ENCODE measurements at places on chromosomes 5 and 9.

DNA sequence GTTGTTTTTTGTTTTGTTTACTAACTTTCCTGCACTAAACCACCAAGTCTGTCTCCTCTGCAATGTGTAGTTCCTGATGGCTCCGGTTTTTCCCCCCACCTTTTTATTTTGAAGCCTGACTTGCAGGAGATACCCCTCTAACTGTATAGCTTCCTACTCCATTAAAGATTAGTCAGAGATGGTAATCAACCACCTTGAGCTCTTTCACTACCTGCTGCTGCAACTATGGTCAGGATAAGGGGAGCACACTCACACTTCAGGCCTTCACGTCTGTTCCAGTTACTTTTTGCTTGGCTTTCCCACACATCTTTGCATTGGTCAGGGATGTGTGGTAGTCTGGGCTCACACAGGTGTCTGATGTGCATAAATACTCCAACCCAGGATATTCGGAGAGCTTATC is 63.4 kb downstream of the NR6A1 start:
- no peak for DNase-seq

DNA sequence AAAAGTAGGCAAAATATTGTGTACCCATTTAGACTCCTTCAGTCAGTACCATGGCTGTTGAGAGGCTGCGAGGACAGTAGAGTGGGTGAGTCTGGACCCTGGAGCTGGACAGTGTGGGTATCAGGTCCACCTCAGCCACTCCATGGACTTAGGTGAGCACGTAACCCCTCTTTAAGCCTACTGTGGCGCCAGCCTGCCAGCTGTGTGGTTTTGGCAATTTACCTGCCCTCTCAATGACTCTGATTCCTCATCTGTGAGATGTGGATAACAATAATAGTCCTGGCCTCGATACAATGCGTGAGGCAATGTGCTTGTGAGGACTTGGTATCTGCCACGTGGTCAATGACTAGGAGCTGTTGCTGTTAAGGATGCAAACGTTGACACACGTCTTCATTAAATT is 17.9 kb downstream of the SLC1A3 start:
- DNase-seq, result no peak

GRCh38 chr9:90985631-90986030 is 184.0 kb downstream of the SYK start:
- no peak for DNase-seq

DNA sequence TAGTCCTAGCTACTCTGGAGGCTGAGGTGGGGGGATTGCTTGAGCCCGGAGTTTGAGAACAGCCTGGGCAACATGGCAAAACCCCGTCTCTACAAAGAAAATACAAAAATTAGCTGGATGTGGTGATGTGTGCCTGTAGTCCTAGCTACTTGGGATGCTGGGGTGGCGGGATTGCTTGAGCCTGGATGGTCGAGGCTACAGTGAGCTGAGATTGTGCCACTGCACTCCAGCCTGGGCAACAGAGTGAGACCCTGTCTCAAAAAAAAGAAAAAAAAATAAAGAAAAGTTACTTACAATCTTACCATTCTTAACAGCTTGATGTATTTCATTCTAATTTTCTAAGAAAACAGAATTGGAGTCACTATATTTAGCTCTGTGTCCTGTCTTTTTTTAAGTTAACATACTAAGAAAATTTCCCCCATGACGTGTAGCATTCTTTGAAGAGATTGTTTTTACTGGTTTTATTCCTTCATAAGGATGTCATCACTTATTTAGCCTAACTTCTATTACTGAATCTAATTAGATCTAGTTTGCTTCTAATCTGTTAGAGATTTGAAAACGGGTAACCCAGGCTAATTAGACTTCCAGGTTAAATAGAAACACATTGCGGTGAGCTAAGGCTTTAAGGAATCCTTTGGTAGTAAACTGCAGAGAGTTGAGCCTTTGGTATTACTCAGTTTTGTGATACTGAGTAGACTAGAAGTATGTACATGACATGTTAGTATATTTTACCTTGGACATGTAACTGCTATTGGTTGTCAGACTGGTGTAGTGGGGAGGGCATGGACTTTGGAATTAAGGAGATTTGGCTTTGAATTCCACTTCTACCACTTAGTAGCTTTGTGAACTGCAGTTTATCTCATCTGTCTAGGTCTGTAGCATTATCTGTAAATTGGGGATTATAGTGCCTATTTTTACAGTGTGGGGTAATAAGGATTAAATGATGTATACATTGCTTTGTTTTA is 24.0 kb downstream of the HSPA4 start:
- no peak for DNase-seq

- no peak for DNase-seq
Observed at GRCh38 chr9:97109194-97109811, 70.4 kb upstream of the CTSV start.

DNA sequence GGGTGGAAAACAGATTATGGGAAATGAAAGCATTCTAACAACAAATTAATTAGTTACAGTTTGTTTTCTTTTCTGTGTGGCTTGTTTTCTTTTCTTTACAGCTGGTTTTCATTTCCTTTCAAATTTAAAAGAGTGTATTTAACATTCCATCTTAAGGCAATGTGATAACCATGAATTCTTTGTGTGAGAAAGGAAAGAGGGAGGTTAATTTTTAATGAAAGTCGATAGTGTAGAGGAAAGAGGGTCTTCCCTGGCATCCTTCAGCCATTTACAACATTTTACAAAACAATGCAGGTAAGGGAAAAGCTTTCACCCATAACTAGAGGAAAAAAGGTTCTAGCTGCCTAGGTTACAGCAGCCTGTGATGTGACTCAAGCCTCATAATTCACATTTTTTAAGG is 43.9 kb upstream of the IL33 start:
- no peak for DNase-seq

- no peak for DNase-seq
Observed at GRCh38 chr9:106691627-106692026, 171.3 kb upstream of the ZNF462 start.

DNA sequence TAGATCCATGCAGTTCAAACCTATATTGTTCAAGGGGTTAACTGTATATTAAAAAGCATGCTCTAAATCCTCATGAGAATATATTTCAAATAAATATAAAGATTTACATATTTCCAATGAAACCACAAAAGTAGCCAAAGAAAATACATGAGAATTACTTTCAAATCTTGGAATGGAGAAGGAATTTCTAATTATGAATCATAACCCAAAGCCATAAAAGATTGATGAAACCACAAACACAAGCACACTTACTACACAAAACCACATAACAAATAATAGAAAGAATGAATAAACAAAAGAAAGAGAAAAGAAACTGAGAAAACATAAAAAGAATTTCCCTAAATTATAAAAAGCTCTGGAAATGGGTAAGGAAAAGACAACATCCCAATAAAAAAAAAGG is 16.0 kb downstream of the ERP44 start:
- DNase-seq, result no peak

- DNase-seq, result no peak
Observed at GRCh38 chr5:10688651-10689171, 72.3 kb downstream of the DAP start.

DNA sequence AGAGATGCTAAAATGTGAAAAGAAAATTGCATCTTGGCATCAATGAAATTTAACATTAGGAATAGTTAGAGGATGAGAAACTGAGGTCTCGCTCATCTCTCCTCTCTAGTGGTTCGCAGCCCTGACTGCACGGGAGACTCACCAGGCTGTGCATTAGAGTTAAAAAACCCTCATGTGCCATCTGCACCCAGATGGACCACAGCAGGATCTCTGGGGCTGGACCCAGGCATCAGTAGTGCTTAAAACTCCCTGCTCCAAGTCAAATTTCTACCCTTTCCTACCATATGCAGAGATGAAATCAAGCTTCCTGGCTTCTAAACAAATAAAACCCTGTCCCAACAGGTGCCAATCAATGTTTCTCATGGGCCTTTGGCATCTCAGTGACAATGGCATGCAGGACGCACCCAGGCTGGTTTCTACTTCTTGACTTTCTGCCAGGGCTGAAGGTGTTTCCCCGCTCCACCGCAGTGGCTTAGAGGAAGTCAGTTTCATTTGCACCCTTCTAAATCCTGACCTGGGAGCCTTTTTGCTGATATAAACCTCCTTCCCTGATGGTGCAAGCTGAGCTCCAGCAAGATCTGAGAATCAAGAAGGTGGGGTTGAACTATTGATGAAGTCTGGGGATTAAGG is 132.6 kb downstream of the NSG2 start:
- no peak for DNase-seq

DNA sequence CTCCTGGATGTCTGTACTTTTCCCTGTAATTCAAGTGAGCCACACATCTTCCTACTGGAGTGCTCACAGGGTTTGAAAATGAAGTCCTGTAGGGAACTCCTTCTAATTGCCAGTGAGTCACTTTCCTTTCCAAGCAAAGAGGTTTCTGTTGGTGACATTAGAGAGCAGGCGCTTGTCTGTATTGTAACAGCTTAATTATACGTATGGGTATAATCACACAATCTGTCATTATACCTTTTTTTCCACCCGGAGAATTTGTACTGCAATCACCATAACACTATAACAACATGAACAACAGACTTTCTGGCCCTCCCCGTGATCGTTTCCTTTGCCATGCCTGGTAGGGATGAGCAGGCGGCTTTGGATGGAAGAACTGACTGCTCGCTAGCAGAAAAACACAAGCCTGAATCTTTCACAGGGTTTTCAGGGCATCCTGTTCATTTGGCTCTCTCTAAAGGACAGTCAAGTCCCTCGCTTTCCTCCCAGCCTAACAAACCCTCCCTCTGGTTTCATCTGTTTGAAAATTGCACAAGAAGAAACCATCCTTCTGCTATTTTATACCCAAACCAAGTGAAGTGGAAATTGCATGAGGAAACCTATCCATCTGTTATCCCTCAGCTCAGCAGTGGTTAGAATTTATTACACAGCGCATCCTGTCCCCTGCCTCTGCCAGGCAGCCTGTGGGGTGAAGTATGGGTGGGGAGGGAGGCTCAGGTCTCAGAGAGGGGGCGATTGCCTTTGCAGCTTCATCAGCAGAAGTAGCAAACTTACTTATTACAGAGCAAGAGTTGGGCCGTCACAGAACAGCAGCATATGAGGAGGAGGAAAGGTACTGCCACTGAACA is 307.0 kb upstream of the TLE4 start:
- no peak for DNase-seq

GRCh38 chr9:96618209-96619123 is 1.2 kb downstream of the CDC14B start:
- no peak for DNase-seq

DNA sequence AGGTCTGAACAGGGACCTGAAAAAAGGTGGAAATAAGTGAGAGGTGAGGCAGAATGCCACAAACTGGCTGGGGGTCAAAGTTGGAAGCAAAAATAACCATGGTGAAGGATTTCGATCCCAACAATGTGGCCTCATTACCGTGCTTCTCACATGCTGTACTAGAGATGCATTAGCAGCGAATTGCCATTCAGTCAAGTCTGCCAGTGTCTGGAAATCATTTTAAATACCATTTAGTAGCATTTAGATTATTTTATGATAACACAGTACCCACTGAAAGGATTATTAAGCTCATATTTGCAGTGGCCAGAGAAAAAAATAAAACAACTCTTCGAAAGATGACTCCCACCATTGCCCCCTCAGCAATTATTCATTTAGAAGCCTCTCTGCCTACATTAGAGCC is 294.6 kb upstream of the SLC24A2 start:
- DNase-seq, result no peak

DNA sequence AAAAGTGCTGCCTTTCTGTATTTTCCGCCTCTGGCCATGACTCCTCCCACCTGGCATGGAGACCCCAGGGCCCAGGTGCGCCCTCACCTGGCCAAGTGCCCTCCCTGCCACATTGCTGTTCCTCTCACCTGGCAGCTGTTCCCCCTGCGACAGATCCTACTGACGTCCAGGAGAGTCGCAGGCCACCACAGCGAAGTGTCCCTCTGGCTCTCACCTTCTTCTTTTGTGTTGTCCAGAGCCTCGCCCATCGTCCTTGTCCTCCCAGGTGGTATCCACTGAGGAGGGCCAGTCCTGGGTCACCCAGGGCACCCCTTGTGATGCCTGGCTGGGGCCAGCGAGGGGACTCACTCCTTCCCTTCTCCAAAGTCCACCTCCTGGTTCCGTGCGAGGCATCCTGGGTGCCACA is 2.6 kb downstream of the NKD2 start:
- no peak for DNase-seq

DNA sequence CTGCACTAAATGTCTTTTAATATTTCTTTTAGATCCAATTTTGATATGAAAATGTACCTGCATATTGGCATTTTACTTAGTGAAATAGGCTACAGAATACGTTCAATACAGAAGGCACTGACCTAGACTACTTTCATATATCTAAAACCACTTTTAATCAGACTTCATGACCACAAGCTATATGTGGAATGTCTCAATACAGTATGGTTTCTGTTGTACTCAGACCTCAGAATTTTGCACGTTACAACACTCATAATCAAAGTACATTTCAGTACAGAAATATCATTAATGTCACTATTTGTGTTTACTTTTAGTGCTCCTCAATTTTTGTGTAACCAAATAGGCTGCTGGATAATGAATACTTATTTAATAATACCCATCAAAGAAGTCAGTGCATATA is 74.8 kb downstream of the MEF2C start:
- no peak for DNase-seq

GRCh38 chr5:55407984-55408383 is 100.2 kb downstream of the MTREX start:
- no peak for DNase-seq

DNA sequence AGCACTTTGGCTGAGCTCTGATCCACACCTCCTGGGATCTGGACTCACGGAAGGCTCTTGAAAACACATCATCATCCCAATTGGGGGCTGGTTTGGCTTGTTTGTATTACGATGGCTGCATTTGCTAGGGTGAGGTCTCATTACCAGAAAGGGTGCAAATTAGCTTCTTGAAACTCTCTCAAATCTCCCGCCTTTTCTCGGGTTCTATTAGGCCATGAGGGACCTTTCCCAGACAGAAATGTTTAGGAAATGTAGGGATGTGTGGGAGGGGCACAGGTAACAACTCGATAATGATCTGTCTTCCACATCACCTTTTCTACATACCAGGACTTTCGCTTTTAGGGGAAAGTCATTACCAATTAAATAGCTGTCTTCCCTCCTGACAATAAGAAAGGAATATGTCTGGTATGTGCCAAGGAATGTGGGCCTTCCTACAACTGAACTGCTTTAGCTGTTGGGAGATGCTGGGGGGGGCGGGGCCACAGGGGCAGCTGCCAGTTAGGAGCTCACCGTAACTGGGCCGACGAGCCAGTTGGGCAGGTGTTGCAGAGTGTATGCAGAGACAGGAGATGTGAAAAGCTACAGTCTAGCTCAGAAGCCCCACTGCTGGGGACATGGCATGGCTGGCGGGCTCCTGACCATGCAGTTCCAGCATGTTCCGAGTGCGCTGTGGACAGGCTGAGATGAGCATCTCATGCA is 71.2 kb downstream of the AK8 start:
- no peak for DNase-seq

- no peak for DNase-seq
Observed at GRCh38 chr9:134993996-134994720, 76.4 kb upstream of the FCN1 start.

- no peak for DNase-seq
Observed at GRCh38 chr5:83518319-83519061, 46.9 kb downstream of the VCAN start.

GRCh38 chr5:122602700-122603099 is 172.2 kb upstream of the SNX2 start:
- DNase-seq, result no peak
